CMK (cell line): ENCODE measurements at places on chromosomes 5 and 9.

DNA sequence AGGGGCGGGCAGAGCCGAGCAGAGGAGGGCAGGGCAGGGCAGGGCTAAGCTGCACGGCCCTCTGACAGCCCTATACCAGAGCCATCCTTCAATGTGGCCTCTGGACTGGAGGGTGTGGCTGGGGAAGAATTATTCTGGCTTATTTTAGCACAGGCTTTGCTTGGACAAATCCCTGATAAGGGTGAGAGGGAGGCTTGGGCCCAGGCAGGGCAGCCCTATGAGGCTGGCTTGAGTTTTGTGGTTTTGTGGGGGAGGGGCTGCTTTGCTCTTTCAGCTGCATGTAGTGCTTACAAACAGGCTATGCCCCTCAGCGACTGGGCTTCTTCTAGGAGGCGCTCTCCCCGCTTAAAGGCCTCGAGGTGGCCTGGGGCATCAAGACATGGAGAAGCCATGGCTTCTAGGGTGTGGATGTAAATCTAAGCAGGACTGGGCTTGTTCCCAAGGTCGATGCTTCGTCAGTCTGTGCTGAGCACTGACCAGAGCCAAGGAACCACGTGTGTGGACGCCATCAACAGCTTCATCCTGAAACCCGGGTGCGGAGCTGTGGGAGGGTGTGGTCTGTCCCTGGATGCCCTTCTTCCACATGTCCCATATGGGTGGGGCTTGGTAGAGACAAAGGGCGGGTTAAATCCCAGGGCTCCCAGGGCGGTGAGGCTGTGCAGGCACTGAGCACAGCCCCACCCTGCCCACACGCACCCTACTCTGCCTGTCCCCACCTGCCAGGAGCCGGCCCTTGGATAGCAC lies 45.7 kb upstream of the IPPK start:
- no peak for DNase-seq

- DNase-seq: no peak
These were observed 161.1 kb upstream of the PANK3 start for GRCh38 chr5:168740092-168740800.

GRCh38 chr5:109693535-109694400 lies 4.0 kb downstream of the MAN2A1 start:
- no peak for DNase-seq

DNA sequence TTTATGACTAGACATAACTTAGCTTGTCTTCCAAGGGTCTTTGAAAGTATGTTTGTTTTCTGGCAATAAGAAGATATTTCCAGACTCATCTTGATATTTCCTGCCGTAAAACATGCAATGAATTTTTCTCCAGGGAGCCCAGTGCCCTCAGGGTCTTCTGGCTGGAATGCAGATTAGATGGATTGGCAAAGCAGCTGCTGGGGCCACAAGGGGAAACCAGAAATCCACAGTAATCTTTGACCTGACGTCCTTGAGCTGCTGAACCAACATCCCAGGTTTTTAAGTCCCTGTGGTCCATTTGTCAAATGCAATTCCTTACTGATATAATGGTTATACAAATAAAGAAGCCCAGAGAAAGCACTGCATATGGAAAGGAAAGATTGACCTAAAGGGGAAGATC lies 93.0 kb downstream of the THBS4 start:
- no peak for DNase-seq

- no peak for DNase-seq
These were observed at the start of gene HAPLN1 for GRCh38 chr5:83720836-83721537. Gene HAPLN1 (minus strand): TSS chr5:83720855. CDS start chr5:83673523, 47,332 bp downstream.

GRCh38 chr9:69622676-69623075 lies 49.5 kb downstream of the APBA1 start:
- no peak for DNase-seq
